ENCODE measurements at places on chromosomes 7 and 10.

GRCh38 chr7:134781171-134781570 lies 1.7 kb downstream of the CALD1 start:
- no peak for DNase-seq

- no peak for DNase-seq
Observed at GRCh38 chr7:111919631-111920179, 286.5 kb downstream of the DOCK4 start.

DNA sequence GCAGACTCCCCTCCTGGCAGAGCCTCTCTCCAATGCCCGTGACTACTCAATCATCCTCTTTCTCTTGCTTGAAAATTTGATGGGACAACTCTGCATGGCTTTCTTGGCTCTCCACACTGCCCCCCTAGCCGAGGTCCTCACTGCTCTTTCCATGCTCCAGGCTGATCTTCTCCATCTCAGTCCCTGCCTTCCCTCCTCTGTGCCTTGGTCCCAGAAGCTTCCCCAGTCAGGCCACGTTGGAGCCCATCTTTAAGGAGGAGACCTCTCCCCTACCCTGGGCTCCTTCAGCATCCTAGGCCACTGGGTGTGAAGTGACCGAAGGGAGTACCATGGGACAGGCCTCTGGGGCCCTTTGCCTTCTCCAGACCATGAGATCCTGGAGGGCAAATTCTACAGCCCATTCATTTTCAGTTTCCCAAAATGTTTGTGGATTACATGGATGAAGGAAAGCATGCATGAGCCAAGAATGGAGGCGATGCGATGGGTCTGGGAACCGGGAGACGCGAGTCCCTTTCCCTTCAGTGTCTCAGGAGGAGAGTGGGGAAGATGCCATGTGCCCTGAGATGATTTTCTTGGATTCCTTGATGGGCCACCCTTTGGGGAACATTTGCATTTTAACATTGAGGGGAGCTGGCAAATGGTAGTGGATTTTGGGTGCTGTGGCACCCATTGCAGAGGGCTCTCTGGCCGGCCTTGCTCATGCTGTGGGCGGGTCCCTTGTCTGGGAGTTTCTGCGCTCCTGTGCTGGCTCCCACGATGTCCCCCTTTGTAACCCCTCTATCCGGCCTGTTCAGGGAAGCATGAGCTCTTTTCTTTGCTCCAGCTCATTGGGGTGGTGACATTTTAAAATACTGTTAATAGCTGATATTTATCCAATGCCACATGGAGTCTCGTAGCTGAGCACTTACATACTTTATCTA lies 376.6 kb downstream of the RPS24 start:
- DNase-seq: no peak

DNA sequence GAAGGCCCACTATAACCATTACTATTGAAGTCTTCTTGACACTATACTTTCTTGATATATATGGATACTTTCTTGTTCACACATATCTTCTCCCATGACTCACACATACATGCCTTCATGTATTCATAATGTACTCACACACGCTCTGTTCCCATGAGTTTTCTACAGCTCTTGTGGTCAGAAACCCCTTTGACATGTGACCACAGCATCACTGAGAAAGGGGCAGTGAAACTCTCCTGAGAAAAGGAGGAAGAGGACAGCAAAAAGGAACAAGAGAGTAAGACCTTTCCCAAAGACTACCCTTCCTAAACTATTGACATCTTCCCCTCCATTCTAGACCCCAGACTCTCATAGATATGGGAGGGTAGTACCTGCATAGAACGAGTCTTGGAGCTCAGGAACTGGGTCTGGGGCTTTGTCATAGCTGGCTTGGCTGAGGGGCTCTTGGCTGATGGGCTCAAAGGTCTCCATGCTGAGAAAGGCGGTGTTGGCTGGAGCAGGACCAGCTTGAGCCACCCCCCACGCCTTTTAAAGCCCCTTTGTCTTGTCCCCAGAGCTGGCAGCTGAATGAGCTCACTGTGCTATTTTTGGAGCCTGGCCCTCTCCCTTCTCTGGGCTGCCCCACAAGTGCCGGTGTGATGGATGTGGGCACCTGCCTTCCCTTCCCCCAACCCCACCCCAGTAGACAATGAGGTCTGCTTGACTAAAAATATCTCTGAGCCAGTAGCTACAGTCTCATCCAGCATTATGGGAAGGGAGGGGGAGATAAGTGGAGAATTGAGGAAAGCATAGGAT lies 5.1 kb downstream of the SYNPO2L start:
- DNase-seq: no peak

GRCh38 chr7:128904381-128905197 lies 5.9 kb downstream of the KCP start:
- no peak for DNase-seq

All from stimulated activated CD4-positive, alpha-beta T cell treated with anti-CD3 and anti-CD28 coated beads, Interleukin-1b, Interleukin-23, amount 100 ng/mL, for 48 hours (primary cell).